Urinary bladder (tissue), 4 donors: ENCODE measurements at places on chromosomes 3 and 15. TPM values are rescaled to one million over a fixed set of nuclear protein-coding genes. Genes with fewer than 3 reads are reported as not detected.

DNA sequence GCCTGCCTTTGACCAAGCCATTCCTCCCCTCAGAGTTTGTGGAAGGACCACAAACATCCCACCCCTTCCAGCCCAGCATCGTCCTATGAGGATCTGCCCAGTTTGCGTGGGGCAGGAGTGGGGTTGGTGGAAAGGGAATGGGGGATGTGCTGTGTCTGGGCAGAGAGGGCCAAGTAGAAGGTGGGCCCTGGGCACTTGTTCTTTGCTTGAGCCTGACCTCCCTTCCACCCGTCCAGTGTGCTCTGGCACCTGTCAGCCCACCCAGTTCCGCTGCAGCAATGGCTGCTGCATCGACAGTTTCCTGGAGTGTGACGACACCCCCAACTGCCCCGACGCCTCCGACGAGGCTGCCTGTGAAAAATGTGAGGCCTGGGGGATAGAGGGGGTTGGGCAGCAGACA is 10.3 kb downstream of the SPINT1 start:
- no peak for DNase-seq

GRCh38 chr3:70615286-70615685 is 302.8 kb upstream of the MDFIC2 start:
- DNase-seq, result no peak

GRCh38 chr3:35241236-35241635 is 398.1 kb upstream of the ARPP21 start:
- DNase-seq, result no peak

Gene AMOTL2
- total RNA-seq, result 37.0 TPM

Gene THSD4
- 75.1 TPM for total RNA-seq

GRCh38 chr15:81165535-81165934 is 31.1 kb upstream of the IL16 start:
- DNase-seq, result no peak

DNA sequence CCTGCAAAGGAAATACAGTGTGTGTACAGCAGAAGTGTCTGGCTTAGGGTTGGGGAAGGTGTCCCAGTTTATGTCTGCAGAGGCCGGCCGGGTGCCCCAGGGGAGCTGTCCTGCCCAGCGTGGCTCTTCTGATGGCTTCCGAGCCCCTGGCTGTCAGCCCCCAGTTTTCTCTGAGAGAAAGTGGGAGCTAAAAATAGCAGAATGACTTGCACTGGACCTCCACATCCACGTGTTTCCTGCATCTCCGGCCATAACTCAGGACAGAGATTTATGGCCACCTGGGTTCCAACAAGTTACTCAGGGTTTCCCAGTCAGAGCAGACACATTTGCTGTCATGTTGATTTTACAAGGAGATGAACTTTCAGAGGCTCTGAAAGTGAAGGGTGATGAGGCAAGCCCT is 192.0 kb downstream of the ATP10A start:
- DNase-seq, result no peak

- no peak for DNase-seq
These were observed 65.3 kb upstream of the FLNB start for GRCh38 chr3:57942872-57943283.

Gene P2RY14
- 2.6 TPM for total RNA-seq
